ENCODE measurements at places on chromosomes 6 and 20.

- peaks cover 13% of the 10 kb centered on the region for H3K4me1 ChIP-seq
- H3K27ac ChIP-seq, result no peak overlapping the region
- H3K27me3 ChIP-seq, result peaks cover 60% of the 10 kb centered on the region
- DNase-seq, result no peak
- H3K4me3 ChIP-seq, result no peak overlapping the region
Measured at GRCh38 chr6:112288475-112288874, 34.1 kb upstream of the LAMA4 start.

DNA sequence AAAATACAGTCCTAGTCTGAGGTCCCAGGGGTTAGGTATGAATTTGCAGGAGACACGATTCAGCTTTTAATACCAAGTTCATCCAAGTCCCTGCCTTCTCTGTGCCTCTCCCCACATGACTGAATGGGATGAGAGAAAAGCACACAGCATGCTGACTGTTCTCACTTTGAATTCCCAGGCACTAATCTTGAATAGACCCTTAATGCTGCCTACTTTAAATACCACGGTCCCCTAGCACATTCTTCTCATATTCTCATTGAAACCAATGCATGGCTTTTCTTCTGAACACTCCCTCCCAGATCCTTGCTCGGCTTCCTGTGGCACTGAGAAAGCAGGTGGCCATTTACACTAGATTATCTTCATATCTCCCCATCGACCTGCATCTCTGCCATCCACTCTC is 30.1 kb upstream of the SCAF8 start:
- no peak for DNase-seq
- H3K4me3 ChIP-seq, result no peak overlapping the region
- no peak overlapping the region for H3K27ac ChIP-seq
- H3K27me3 ChIP-seq, result peaks cover 2% of the 10 kb centered on the region
- no peaks in the 10 kb centered on the region for H3K4me1 ChIP-seq

DNA sequence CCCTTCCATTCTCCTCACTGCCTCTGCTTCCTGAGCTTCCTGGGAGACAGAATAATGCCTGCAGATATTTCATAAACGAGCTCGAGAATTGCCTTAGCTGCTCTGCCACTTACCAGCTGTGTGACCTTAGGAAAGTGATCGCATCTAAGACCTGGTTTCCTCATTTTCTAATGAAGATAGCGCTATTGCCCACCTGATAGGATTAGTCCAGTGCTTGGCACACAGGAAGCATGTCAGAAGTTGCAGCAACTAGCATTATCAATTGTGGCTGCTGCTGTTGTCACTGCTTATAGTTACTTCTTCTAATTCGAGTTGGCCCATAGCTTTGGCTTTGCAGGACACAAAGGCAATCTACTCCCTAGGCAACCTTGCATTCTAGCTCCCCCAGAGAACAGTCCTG is 305.5 kb upstream of the SGK1 start:
- no peaks in the 10 kb centered on the region for H3K36me3 ChIP-seq
- H3K27me3 ChIP-seq, result no peaks in the 10 kb centered on the region
- H3K4me3 ChIP-seq, result no peak overlapping the region
- no peak for DNase-seq

DNA sequence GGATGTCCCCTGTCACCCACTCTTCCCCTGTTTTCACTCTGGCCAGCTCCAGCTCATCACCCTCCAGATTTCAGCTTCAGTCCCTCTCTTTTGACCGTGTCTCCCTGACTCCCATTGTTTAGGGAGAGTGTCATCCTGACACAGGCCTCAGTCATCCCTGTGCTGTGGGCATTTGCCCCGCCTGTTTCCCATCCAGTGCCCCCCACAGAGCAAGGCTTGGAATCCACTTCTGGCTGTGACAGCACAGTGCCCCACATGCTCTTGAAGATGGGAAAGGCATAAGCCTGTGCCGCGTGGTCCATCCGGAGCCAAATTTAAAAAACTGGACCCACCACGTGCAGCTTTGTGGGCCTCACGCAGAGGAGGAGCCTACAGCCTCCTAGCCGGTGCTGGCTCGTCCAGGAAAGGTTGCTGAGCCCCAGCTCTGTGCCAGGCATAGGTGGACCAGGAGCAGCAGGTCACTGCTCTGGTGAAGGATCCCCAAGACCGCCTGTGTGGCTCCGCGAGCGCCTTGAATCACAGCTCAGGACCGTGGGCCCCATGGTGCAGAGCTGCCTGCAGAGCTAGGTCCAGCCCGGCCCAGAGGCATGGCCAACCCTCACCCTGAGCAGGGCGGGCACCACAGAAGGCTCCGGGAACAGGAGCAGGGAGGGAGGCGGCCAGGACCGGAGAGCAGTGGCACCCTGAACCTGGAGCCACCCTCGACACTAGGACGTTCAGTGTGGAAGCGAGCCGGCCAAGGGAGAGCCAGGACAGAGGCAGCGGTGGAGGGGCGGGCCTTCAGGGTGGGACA is 172.8 kb downstream of the CDH4 start:
- DNase-seq, result no peak
- no peak overlapping the region for H3K27ac ChIP-seq
- no peaks in the 10 kb centered on the region for H3K36me3 ChIP-seq
- no peaks in the 10 kb centered on the region for H3K27me3 ChIP-seq
- H3K4me3 ChIP-seq, result no peak overlapping the region

GRCh38 chr6:3165631-3166534 is 8.5 kb upstream of the TUBB2A start:
- H3K4me1 ChIP-seq, result peaks cover 15% of the 10 kb centered on the region
- no peaks in the 10 kb centered on the region for H3K36me3 ChIP-seq
- no peak for DNase-seq
- peaks cover 3% of the 10 kb centered on the region for H3K27me3 ChIP-seq

DNA sequence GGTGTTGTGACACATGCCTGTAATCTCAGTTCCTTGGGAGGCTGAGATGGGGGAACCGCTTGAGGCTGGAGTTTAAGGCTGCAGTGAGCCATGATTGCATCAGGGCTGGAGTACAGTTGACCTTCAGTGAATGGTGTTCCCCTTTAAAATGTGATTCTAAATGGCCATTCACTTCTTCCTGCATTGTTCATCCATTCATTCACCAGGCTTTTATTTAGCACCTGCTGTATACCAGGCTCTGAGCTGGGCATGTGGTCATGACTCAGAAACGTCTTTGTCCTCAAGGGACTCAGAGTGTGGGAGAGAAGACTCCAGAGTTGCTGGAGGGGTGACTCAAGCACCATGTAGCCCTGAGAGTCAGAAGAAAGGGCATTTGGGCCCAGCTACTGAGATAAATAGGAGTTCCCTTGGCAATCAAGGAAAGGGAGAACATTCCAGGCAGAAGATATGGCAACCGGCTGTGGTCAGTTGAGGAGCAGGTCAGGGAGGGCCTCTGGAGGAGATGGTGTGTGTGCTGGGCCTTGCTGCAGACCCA is 101.1 kb downstream of the DLGAP4 start:
- no peaks in the 10 kb centered on the region for H3K4me1 ChIP-seq
- no peaks in the 10 kb centered on the region for H3K27me3 ChIP-seq
- H3K27ac ChIP-seq, result no peak overlapping the region

- peaks cover 8% of the 10 kb centered on the region for H3K4me1 ChIP-seq
- DNase-seq, result no peak
- no peaks in the 10 kb centered on the region for H3K27me3 ChIP-seq
Measured at GRCh38 chr6:87699576-87699975, 2.5 kb downstream of the AKIRIN2 start.

DNA sequence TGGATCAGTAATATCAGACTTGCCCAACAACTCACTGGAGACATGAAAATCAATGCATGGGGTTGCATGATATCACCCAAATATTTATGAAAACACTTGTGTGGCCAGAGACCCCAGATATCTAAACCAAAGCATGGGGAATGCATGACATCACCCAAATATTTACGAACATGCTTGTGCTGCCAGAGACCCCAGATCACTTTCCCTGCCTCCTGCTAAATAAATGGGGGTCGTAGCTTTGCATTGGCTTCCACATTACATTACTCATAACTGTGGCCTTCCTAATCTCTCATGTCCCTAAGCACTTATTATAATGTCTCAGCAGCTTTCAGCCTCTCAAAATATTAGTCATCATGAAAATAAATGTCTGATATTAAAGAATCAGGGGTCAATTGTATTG is 838.0 kb upstream of the DEFB115 start:
- DNase-seq, result no peak
- no peaks in the 10 kb centered on the region for H3K36me3 ChIP-seq
- H3K27me3 ChIP-seq, result no peaks in the 10 kb centered on the region
- H3K4me1 ChIP-seq, result no peaks in the 10 kb centered on the region
- H3K4me3 ChIP-seq, result no peak overlapping the region

GRCh38 chr6:142400495-142400894 is 98.7 kb downstream of the ADGRG6 start:
- H3K36me3 ChIP-seq, result no peaks in the 10 kb centered on the region
- H3K4me3 ChIP-seq, result no peak overlapping the region
- H3K27me3 ChIP-seq, result no peaks in the 10 kb centered on the region
- DNase-seq, result no peak

DNA sequence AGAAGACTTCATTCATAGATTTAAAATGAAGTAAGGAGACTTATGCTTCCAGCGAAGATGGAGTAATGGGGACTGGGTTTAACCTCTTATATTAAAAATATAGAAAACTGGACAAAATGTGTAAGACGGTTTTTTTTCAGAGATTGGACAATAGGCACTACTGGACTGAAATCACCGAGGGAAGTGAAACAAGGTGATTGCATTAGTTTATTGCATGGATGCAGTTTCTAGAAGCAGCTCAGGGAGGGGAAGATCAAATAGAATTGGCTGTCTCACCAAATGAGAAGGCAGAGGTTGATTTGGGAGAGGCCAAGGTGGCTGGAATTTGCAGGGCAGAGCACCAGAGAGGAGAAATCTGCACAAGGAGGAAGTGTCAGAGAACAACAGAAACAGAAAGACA is 162.6 kb downstream of the DNAH8 start:
- H3K4me3 ChIP-seq, result no peak overlapping the region
- no peak overlapping the region for H3K27ac ChIP-seq
- H3K27me3 ChIP-seq, result no peaks in the 10 kb centered on the region
- no peaks in the 10 kb centered on the region for H3K36me3 ChIP-seq
- H3K4me1 ChIP-seq, result peaks cover 12% of the 10 kb centered on the region

DNA sequence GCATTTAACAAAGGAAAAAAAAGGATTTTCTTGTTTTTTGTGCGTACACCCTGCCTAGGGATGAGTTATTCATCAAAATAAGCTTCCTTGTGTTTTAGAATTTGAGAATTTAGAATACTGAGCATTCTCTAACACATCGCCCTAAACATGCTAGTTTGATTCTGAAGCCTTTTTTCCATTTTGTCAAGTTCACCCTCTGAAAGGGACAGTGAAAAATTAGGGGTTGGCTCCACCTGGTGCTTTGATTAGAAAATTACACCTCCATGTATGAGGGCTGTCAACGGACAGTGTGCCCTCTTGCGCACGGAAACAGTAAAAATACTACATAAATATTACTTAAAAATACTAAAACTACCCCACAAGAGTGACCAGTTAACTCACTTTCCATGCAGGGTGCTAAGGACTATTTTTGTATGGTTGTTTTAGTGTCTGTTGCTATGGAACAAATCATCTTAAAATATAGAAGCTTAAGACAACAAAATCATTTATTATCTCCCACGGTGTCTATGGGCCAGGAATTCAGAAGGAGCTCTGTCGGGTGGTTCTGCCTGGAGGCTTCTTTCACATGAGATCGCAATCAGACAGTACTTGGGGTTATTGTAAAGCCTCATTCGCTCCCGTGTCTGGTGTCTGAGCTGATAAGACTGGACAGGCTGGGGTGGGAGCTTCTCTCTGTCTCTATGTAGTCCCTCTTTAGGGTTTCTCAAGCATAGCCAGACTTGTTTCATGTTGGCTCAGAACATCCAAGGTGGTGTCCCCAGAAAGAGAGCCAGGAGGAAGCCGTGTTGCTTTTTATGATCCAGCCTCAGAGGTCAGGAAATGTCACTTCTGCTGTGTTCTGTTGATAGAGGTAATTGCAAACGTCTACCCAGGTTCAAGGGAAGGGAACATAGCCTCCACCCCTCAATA is 41.1 kb upstream of the TMEM170B start:
- H3K27ac ChIP-seq, result peak overlapping the region; percentile 2
- peaks cover 3% of the 10 kb centered on the region for H3K4me1 ChIP-seq
- H3K4me3 ChIP-seq, result no peak overlapping the region
- H3K27me3 ChIP-seq, result no peaks in the 10 kb centered on the region

DNA sequence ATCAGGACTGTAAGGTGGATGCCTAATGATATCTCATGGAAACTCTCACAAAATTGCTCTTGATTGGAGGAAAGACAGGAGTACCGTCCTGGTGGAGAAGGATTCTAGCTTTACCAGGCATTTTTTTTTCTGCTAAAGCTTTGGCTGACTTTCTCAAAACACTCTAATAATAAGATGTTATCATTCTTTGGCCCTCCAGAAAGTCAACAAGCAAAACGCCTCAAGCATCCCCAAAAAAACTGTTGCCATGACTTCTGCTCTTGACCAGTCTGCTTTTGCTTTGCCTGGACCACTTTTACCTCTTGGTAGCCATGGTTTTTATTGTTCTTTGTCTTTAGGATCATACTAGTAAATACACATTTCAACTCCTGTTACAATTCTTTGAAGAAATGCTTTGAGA is 55.5 kb upstream of the RUNX2 start:
- no peak overlapping the region for H3K4me3 ChIP-seq
- H3K36me3 ChIP-seq, result no peaks in the 10 kb centered on the region
- H3K27ac ChIP-seq, result no peak overlapping the region
- H3K4me1 ChIP-seq, result no peaks in the 10 kb centered on the region
- H3K27me3 ChIP-seq, result no peaks in the 10 kb centered on the region
